ENCODE measurements at places on chromosomes 13 and 19. TPM values are rescaled to one million over a fixed set of nuclear protein-coding genes. Genes with fewer than 3 reads are reported as not detected.

The PRX gene
- 10.3 TPM for polyA plus RNA-seq

The PRKACA gene
- polyA plus RNA-seq: 103 TPM

The FUT3 gene
- 0.48 TPM for polyA plus RNA-seq

GRCh38 chr19:30784850-30785457 lies 412.8 kb downstream of the ZNF536 start:
- no peak for DNase-seq

DNA sequence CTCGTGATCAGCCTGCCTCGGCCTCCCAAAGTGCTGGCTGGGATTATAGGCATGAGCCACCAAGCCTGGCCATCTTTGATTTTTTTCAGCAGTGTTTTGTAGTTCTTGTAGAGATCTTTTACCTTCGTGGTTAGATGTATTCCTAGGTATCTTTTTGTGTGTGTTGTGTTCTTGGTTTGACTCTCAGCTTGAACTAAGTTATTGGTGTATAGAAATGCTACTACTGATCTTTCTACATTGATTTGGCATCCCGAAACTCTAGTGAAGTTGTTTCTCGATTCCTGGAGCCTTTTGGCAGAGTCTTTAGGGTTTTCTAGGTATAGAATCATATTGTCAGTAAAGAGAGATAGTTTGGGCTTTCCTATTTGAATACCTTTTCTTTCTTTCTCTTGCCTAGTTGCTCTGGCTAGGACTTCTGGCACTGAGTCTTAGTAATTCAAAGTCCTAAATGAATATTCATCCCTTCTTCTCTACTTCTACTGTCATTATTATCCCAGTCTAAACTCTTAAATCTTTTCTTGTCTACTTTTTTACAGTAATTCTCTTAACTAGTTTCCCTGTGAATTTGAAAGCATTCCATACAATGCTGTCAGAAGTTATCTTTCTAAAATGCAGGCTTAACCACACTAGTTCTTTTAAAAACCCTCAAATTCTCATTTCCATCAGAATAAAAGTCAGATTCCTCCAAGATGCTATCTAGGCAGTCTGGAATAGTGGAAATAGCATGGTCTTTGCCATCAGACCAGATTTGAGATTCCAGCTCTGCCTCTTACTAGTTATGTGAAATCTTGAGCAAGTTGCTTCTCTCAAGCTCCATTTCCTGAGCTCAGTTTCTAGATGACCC lies 7.0 kb downstream of the GPR18 start:
- DNase-seq: no peak

DNA sequence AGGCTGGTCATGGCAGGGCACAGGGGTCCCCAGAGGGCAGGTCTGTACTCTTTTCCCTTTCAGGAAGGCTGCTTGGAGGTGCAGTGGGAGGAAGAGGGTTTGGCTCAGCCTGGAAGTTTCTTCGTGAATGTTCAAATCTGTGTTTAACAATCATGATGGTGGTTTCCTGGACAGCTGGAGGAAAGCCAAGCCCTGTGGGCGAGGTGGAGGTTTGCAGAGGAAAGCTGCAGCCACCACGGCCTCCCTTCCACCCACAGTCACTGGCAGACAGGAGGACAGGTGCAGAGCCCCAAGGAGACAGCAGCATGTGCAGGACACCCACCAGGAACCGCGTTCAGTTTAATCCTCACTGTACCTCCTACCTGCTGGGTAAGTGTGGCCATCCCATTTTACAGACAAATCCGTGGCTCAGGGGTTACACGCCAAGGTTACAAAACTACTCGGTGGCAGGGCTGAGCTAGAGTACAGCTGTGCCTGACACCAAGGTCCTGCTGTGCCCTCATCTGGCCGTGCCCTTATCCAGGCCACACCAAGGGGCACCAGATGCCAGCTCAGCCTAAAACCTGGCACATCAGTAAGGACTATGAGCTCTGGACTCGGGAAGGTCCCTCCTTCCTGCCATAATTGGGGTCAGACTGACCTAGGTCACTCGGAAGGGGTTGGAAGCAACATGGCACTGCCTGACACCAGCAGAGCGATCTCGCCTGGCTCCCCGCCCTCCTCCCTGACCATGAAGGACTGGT lies 34.1 kb downstream of the SUGP2 start:
- DNase-seq: no peak

- no peak for DNase-seq
These were observed 45.3 kb downstream of the LRCH1 start for GRCh38 chr13:46598140-46598819.

DNA sequence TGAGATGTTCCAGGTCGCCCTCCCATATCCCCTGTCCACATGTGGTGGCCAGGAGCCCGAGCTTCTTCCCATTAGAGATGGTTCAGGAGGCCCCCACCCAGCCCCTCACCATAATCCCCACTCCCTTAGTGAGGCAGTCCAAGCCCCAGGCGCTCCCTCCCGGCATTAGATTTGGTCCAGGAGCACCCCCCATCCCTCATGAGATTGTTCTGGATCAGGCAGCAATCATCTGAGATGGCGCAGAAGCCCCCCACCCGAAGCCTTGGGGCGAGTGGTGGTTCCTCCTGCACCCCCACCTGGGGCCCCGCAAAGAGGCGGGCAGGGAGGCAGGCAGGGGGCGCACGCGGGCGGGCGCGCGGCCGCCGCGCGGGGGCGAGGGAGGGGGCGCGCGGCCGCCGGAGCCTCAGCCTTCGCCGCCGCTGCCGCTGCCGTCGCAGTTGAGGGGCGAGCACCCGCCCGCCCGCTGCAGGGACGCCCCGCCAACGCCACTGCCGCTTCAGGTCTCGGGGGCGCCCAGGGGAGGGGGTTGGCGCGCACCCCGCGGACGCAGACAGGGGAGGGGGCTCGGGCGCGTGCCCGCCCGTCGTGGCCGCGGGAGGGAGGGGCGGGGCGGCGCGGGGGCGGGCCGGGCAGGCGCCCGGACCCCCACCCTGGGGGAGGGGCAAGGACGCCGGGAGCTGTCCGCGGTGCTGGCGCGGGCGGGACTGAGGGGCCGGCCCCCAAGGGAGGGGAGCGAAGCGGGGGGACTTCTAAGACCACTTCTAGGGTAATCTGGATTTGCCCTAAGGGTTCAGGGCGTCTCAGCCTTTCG lies 46.4 kb upstream of the SHKBP1 start:
- DNase-seq: no peak

DNA sequence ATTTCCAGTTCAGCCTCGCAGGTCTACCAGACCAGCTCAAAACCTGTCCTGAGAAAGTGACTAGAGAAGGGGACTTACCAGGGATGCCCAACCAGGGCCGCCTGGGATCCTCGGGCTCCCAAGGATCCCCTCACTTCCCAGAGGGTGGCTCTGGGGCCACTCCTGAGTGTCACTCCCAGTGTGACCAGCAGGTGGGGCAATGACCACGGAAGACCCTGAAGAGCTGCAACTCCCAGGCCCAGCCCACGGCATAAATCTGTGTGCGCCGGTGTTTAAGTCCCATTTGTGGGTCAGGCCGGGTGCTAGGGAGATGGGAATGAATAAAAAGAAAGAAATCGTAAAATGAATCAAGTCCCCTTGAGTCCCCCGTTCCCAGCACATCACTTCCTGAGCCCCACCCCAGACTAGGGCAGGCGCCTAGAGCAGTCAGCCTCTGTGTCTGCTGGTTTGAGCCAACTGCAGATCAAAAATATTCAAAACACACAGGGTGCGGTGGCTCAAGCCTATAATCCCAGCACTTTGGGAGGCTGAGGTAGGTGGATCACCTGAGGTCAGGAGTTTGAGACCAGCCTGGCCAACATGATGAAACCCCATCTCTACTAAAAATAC lies 10.7 kb downstream of the PTGIR start:
- peak; percentile 78 for DNase-seq

DNA sequence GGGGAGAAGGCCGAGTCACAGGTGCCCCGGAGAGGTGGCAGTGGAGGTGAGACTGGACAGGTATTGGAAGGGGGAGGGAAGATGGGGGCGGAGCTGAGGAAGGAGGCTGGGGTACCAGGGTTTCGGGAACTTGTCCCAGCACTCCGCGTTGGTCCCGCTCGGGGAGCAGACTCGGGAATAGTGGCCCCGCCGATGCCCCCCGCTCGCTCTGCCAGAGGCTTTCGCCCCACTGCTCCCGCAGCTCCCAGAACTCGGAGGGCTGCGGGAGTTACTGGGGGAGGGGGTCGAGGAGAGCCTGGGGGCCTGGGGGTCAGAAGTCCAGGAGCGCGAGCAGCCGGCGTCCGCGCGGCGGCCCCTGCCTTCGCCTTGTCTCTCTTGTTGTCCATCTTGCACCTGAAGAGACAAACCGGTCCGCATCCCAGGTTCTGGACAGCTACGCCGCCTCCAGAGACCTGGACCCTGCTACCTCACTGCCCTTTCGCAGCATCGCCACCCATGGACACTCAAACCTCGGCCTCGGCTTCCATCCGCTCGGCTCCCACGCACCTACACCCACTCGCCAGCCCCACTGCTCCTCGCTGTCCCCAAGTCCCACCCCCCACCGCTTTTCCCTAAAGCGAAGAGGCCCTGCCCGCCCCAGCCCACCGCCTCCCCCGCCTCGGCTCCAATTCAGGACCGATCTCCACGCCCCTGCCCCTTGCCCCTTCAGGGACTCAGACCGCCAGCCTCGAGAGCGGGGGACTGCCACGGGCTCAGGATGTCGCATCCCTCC lies 700 bp downstream of the PRR36 start:
- DNase-seq: no peak

DNA sequence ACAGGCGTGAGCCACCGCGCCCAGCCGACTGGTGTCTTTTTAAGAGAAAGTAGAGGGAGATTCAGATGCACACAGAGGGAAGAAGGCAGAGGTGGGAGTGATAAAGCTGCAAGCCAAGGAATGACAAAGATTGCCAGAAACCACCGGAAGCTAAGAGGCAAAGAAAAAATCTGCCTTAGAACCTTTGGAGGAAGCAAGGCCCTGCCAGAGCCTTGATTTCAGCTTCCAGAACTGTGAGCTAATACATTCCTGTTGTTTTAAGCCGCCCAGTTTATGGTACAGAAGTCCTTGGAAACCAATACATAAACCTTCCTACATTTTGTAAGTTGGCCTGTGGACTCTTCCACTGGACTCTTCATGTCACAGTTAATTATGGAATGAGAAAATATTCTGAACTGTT lies 71.7 kb upstream of the SOX21 start:
- no peak for DNase-seq
